ENCODE measurements at places on chromosomes 6 and 20.

DNA sequence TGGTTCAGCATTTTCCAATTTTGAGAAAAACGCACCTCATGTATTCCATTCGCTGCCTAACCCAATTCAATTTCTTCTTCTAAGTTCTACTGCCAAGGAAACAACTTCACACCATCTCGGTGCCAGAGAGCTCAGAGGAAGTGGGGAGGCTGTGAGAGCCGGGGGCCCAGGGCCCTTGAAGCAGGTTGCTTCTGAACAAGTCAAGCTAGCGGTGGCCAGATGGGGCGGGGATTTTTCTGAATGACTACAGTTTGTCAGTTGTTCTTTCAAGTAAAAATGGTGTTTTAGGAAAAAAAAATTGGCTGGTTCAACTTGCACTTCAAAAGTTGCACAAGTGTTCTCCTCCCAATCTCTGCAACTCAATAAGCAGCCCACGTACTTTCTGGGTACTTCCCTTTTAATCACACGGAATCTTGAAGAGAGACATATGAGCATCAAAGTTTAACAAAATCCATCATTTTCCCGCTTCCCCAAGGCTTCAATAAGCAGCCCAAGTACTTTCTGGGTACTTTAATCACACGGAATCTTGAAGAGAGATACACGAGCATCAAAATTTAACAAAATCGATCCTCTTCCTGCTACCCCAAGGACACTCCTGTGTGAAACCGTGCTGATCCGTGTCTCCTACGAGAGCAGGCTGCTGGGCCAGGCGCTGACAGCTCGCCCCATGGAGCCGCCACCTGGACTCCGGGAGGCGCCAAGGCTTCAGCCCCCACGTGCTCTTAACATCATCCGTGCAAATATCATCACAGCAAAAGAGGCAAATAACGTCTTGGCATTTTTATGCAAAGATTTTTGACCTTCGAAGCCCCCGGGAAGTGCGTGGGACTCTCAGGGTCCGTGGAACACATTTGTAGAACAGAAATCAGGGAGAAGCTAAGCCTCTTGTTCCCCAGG lies 186.7 kb upstream of the PDE10A start:
- no peak for DNase-seq

GRCh38 chr6:14501240-14501639 lies 383.7 kb downstream of the CD83 start:
- no peak for DNase-seq

DNA sequence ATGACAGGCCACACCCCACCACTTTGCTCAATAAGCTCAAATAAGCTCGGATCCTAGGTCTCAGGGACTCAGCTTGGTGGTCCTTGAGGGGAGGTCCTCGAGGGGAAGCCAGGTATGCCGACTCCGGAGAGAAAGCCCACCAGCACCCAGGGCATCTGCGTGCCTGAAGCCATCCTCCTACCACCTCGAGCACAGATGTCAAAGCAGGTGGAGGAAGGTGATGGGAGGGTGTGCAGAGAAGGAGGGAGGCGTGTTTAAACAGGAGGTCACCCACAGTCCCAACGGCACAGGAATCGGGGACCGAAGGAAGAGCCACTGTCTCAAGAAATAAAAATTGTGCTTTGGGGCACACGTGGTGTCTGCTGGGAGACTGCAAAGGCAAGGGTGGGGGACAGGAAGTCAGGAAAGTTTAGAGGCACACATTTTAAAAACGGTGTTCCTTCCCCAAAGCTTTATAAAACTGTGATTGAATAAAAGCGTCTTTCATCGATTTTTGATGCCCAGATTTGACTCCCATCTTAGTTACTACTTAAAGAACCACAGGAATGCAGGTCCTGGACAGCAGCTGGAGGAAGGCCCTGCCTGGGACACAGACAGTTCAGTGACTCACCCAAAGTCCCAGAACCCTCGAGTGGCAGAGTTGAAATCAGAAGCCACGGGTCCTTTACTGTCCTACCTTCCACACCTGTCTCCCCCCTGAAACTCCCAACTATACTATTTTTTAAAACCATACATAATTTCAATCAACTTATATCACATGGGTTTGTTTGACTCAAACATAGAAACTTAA lies 221.0 kb upstream of the PDE10A start:
- no peak for DNase-seq

DNA sequence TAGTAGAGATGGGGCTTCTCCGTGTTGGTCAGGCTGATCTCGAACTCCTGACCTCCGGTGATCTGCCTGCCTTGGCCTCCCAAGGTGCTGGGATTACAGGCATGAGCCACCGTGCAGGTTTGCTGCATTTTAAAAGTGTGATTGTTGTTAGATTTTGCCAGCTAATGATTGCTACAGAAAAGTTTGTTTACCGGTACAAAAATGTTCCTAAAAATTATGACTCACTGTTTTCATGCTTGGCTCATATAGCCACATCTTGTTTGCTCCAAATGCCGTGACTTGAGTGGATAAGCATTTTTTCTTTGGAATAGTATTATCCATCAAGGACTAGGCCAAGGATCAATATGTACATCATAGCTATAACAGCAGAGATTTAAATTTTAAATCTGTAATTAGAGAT lies 24.3 kb downstream of the LRRN4 start:
- no peak for DNase-seq
